ENCODE measurements at places on chromosomes 3 and 15.

GRCh38 chr3:59318881-59319280 is 269.1 kb upstream of the CFAP20DC start:
- no peak for DNase-seq

- no peak for DNase-seq
These were observed 81.3 kb downstream of the APBA2 start for GRCh38 chr15:28967066-28967465.

DNA sequence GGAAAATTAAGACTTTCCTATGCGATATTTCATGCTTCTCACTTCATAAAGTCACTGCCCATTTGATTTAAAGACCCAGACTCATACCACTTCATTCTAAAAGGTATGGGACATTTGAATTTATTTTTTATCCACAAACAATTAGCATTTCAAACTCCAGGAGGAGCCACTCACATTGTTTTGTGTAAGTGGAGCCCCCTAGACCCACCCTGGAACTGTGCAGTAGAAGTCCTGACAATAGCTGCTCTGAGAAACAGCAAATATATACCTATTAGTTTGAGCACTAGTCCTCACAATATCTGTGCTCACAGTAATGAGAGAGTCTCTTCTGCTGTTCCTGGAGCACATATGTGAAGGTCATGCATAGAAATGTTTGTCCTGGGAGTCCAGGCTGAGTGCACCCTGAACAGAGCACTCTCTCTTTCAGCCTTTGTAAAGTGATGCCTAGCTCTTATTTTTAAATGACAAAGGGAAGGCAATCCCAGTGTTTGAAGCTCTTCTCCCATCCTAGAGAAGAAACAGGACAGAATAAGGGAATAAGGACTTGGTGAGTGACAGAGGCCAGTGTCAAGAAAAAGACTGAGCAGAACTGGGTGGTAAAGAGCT is 127.5 kb upstream of the STRIT1 start:
- no peak for DNase-seq

DNA sequence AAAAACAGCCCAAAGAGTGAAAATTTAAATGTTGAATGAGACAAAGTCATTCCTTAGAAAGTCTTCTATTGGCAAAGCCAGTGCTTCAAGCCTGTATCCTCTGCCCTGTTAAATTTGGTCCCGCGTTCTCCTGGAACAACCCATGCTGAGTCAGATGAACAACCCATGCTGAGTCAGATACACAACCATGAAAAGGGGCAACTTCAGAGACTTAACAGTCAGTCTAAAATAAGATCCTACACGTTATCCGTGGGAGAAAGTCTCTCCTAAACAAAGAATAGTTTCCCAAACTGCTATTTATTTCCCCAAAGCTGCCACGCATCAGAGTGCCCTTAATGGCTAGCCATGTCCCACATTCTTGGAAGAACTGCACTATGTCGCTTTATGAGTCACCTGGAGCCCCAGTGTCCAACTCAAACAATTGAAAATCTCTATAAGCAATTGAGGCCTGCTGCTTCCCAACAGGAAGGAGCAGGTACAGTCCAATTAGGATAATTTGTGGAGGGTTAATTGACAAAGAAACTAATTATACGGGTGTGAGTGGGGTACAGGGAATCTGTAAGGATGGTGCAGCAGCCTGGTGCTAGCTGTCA is 66.1 kb downstream of the WHAMM start:
- DNase-seq, result no peak

- DNase-seq, result no peak
These were observed 145.4 kb upstream of the PROK2 start for GRCh38 chr3:71930056-71930991.

DNA sequence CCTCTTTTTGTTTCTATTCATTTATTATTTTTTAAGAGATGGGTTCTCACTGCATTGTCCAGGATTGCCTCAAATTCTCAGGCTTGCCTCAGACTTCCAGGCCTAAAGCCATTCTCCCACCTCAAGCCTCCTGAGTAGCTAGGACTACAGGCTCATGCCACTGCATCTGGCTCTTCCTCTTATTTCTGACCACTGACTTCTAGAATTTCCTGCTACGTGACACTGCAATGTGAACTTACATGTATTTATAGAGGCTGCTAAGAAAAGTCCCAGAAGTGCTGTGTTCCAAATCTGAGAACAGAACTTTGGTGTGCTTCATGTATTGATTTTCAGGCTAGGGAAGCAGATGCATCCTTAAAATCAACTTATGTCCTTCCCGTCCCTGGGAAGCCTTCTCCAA is 407.4 kb downstream of the RSL24D1 start:
- DNase-seq, result no peak

DNA sequence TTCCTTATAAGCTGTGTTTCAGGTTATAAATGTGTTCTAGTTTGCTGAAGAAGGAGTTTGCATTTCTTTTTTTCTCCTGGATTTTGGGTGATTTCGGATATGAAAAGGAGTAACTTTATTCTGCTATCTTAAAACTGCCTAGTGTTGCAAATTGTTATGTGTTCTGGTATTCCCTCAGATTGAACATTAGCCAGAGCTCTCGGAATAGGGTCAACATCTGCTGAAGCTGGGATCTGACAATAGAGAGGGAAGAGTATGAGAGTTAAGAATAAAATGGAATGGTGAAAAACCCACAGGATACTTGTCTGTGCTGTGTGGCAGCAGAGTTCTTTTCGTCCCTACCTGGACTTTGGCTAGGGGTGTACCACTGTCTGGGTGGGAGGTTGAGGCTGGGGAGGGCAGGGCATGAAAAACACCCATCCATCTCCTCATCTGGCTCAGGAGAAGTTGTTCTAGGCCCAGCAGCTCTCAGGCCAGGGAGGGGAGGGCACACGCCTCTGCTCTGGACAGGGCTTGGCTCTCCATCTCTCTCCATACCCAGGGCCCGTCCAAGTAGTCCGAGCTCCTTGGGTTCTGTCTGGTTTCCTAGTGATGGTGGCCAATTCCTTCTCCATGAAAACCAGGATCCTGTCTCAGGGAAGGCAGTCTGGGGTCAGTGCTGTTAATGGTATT is 13.2 kb downstream of the SPSB4 start:
- DNase-seq, result no peak

GRCh38 chr3:123781571-123782275 is 102.4 kb downstream of the MYLK start:
- DNase-seq, result no peak

GRCh38 chr3:46245146-46245545 is 2.9 kb downstream of the CCR3 start:
- no peak for DNase-seq

- no peak for DNase-seq
These were observed 238.2 kb downstream of the TUSC7 start for GRCh38 chr3:116947809-116948208.

DNA sequence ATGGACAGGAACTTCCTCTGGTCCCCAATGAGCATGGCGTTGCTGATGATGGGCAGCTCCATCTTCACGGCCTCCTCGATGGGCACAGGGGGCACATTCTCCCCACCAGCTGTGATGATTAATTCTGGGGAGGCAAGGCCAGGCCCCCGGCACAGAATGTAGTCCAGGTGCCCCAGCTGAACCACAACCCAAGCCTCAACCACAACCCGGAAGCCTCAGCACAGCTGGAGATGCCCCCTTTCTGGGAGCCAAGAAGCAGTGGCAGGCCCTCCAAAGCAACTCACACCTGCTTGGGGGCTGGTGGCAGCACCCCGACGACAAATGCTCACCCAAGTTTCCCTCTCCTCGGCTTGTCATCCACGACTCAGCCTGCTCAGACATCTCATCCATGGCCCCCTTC is 25.2 kb downstream of the IDH3A start:
- no peak for DNase-seq

DNA sequence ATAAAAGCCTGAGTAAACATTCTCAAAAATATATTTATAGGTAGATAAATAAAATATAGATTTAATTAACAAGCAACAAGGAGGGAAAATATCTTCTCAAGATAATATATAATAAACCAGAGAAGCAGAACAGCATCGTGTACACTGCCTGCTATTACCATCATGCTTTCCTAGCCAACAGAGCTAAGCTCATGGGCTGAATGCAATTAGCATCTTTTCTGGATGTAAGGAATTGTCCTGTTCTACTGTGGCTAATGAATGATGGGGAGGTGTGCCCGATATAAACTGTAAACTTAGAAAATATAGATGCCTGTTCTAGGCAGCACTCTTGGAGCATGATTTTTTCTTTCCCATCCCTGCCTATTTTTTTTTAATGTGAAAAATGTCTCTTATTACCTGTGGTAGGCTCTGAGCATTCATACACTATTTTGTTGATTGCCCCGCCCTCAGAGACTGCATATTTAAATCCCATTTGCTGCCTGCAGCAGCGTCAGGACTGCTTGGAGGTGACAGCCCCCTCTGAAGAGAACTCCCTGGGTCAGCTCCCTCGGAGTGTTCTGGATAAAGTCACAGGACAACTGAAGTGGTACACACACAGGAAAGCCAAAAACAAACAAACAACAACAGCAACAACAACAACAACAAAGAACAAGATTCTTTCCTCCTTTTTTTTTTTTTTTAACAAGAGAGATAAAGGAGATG is 312.3 kb downstream of the SATB1 start:
- DNase-seq, result no peak

All from stimulated activated CD4-positive, alpha-beta T cell treated with anti-CD3 and anti-CD28 coated beads, Interleukin-1b, Interleukin-23, amount 100 ng/mL, for 1 hour (primary cell).